ENCODE measurements at places on chromosomes 6 and 20.

DNA sequence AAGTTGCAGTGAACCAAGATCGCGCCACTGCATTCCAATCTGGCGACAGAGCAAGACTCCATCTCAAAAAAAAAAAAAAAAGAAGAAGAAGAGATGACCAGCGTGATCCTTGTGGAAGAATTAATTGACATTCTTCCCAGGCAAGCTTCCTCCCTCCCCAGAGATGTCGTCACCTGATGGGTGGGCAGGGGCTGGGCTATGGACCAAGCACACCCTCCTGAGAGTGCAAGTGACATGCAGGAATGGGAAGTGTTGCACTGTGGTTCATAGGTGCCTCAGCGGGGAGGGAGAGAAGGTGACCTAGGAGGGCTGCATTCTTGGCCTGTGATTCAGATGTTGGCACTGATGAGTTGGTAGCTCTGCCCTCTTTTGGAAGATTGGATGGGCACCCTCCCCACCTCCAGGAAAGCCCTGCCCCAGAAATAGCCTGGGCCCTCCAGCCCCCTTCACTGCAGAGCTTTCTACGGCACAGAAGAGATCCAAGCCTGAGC lies 37.8 kb downstream of the TAF8 start:
- DNase-seq = no peak

GRCh38 chr20:57622579-57623381 lies 2.6 kb upstream of the ZBP1 start:
- DNase-seq = no peak

- no peak for DNase-seq
Measured at GRCh38 chr6:26388441-26388840, 5.5 kb downstream of the BTN2A2 start.

- DNase-seq = no peak
Measured at GRCh38 chr6:19795211-19795610, 42.0 kb upstream of the ID4 start.

GRCh38 chr6:118223316-118223715 lies 316.3 kb downstream of the SLC35F1 start:
- no peak for DNase-seq

DNA sequence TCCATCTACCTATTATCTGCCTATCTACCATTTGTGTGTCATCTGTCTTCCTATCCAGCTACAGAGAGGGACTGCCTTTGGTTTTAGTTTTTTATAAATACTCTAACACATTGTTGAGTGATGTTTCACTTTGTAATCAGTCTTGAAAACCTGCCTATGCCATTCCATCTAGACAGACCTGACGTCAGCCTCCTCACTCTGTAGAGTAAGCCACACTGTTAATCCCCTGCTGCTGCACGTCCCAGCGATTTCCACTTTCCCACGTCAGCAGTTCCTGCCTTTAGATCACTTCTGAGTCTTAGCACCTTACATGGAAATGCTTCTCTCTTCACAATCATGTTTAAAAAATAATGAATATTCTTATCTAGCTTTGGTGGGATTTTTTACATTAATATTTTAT lies 54.8 kb downstream of the PLG start:
- DNase-seq = no peak

DNA sequence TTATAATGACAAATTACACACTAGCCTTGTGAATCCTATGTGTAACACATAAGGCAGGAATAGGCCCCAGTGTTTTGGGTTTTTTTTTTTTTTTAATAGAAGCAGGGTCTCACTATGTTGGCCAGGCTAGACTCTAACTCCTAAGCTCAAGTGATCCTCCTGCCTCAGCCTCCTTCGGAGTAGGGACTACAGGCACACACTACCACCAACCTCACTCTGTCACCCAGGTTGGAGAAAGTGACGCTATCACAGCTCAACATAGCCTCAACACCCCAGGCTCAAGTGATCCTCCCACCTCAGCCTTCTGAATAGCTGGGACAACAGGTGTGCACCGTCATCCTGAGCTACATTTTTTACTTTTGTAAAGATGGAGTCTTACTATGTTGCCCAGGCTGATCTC lies 205.8 kb upstream of the RREB1 start:
- no peak for DNase-seq

- no peak for DNase-seq
Measured at GRCh38 chr20:34062570-34063482, 49.2 kb downstream of the EIF2S2 start.
